ENCODE measurements at places on chromosomes 1 and 21. TPM values are rescaled to one million over a fixed set of nuclear protein-coding genes. Genes with fewer than 3 reads are reported as not detected.
A peak's percentile ranks its signal among the peaks of the same experiment; 100 is the strongest.

Gene ADCY10
- 0.42 TPM for total RNA-seq

DNA sequence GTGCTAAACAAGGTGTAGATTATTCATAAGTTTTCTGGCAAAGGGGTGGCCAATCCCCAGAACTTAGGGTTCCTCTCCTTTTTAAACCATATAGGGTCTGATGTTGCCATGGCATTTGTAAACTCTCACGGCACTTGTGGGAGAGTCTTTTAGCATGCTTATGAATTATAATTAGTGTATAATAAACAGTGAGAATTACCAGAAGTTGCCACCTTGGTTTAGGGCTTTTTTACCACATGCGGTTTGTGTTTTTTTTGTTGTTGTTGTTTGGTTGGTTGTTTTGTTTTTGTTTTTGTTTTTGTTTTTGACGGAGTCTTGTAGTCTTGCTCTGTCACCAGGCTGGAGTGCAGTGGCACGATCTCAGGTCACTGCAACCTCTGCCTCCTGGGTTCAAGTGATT is 8.9 kb upstream of the LAX1 start:
- no peak for DNase-seq

DNA sequence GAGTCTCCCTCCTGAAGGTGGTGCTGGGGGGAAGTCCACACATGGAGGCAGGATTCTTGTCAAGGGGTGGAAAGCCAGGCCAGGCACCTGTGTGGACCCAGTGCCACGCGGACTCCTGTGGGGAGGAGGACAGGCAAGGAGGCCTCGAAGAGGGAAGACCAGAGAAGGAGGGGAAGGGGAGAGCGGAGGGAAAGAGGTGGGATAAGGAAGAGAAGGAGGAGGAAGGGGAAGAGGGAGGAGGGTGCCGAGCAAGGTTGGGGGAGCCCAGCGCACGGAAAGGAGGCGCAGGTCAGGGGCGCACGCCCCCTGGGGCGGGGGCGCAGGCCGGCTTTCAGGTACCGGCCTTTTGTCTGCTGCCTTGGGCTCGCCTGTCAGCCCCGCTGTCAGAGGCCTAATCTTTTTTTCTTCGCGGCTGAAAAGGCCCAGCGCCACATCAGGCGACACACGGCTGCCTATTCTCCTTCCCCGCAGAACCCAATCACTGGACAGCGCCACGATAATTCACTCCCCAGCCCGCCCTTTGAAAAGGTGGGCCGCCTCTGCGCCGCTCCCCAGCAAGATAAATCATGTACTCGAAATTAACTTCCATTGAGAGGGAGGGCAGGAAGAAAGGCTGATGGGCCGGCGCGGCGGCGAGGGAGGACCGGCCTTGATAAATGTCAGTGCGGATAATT is 42.5 kb downstream of the PRDM16 start:
- no peak for DNase-seq

- DNase-seq = peak; percentile 77
These were observed 101.3 kb downstream of the IER5 start for GRCh38 chr1:181189691-181190363.

Measured in heart right ventricle (tissue), 16 donors.